Hematopoietic multipotent progenitor cell treated with erythropoietin and hydrocortisone succinate and interleukin-3 and kit ligand, for 17 days (in vitro differentiated cells): ENCODE measurements at places on chromosomes 1 and 21.

- peak; percentile 59 for DNase-seq
Measured at GRCh38 chr21:46153247-46154154, 1.9 kb downstream of the FTCD start.

GRCh38 chr1:156476501-156477298, 23.9 kb downstream of the MEF2D start:
- DNase-seq, result no peak

GRCh38 chr1:28136169-28136921, 40.1 kb downstream of the PTAFR start:
- DNase-seq, result no peak

- DNase-seq, result no peak
Measured at GRCh38 chr1:94863919-94864318, 43.8 kb downstream of the SLC44A3 start.

DNA sequence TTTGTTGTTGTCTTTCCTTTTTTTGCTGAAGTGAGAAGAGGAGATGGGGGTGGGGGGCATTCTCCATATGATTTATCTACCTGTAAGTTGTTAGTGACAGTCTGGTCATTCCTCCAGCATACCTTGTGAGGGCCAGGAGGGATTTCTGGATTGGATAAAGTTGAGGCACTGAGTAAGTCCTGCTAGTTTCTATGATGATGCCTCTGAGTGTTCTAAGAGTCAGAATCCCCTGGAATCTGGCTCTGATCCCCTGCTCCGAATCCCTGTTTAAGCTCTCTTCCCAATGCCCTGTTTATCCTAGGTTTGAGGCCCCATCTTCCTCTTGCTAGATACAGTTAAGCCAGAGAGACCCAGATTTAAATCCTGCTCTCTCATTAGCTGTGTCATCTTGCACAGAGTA, 83.2 kb upstream of the HOOK1 start:
- DNase-seq, result no peak

DNA sequence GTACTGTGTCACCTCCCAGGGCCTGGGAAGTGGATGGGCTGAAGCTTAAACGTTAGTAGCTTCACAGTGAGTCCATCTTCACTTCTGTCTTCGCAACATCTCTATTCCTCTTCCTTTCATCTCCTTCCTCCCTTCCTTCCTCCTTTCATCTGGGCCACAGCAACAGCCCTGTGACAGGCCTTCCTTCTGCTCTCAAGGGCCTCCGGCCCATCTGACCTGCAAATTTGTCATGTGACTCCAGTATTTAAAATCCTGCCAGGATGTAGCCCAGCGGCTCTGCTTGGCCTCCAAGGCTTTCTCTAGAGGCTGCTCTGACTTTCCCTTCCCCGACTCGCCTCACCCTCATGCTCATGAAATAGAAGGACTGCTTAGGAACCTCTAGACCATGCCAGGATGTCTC, 10.9 kb upstream of the BATF3 start:
- DNase-seq, result no peak

GRCh38 chr1:3550511-3551289, 60.6 kb downstream of the MEGF6 start:
- DNase-seq, result no peak

DNA sequence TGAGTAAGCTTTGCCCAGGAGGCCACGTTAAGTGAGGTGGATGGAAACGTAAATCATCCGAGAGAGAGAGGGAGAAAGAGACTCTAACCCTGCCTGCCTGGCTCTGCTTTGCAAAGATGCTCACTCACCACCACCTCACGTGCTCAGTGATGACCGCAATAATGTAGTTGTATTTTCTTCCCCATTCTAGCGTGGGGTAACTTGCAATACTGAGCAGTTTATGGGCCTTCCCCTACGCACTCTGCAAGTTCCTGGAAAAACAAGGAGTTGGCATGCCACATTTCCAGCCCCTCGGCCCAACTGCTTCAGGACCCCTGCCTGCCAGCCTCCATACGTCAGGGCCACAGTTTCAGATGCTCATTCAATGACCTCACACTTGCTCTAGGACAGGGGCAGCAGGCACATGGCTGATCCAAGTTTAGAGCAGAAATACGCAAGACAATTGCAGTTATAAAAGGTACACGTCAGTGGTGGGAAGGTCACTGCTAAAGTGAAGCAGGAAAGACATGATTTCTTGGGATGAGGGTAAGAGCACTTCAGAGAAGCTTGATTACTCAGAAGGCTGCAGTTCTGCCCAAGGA, 112.5 kb upstream of the RAB4A start:
- no peak for DNase-seq

GRCh38 chr1:211603191-211603701, 24.3 kb upstream of the SLC30A1 start:
- no peak for DNase-seq

DNA sequence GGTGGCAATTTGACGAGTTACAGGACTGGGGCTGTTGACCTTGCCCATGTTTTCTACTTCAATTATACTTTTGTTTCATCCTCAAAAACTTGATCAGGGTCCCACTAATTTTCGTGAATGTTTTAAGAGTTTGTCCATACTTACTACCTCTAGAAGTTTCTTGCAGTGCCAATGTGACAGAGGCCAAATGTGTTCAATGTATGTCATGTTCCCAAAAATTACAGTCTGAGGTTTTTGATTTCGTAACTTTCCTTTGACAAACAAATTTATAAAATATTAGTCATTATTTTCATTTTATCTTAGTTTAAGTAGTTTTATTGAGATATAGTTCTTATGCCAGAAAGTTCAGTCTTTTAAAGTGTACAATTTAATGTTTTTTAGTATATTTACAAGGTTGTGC, 15.3 kb downstream of the VPS13D start:
- DNase-seq, result no peak

DNA sequence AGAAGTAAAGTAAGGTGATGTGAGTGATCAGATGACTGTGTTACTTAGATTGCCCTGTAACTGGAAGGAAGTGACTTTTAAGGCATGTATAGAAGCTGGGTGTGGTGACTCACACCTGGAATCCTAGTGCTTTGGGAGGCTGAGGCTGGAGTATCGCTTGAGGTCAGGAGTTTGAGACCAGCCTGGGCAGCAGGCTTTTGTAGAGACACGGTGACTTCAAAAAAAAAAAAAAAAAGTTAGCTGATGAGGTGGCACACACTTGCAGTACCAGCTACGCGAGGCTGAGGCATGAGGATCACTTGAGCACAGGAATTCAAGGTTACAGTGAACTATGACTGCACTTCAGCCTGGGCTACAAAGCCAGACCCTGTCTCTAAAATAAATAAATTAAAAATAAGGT, 2.3 kb upstream of the USP16 start:
- no peak for DNase-seq

GRCh38 chr1:151892190-151892589, 17.1 kb downstream of the THEM4 start:
- DNase-seq, result no peak

GRCh38 chr1:193661385-193661784, 475.0 kb upstream of the B3GALT2 start:
- DNase-seq, result no peak

DNA sequence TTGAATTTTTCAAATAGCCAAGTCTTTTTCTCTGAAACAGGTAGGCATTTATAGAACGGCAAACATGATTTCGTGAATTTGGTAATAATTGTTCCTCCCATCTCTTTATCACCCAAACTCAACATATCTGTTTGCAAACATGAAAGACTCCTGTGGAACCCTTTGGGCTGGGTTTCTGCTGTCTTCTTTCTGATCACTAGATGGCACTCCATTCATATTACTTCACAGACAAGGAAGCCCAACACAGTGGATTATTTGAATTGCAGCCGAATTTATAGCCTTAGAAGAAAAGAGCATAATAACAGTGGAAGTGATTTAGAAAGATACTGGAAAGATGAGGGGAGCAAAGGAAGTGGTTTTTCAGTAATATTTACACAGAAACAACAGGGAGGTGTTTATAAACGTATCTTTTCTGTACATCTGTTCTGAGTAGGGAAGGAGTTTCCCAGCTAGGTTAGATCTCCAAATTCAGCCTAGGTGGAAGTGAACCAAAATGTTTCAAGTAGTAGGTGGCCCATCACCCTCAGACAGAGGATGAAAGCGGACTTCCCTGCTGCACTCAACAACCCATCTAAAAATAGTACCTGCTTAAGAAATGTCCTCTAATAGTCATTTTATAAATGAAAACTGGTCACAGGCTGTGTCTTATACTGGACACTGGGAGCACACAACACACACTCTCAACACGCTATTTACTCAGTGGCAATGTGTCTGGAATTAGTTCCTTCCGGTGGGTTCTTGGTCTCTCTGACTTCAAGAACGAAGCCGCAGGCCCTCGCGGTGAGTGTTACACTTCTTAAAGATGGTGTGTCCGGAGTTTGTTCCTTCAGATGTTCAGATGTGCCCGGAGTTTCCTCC, 67.6 kb downstream of the MAP3K21 start:
- DNase-seq, result peak; percentile 16
